ENCODE measurements at places on chromosomes 12 and 14.

DNA sequence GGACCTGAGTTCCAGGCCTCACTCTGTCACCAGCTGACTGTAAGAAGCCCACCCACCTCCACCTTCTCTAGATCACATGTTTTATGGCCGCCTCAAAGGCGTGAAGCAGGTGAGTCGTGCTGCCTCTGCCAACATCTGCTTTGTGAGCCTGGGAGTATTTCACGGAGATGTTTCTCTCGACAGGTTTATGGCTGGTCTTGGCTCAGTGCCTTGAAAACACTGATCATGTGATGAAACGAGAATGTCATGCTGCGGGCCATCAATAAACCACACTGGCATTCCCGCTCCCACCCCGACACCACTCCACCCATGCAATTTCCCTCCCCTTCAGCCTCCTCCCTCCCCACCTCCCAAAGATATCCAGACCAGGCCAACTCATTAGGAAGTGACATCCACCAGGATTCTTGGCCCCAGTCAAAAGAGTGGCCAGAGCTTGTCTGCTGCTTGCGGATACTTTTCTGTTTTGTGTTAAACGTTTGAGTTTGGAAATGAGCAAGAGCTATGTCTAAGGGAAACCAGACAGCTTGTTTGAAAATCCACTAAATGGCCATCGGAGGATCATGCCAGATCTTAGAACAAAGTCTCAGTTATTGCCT, 53.8 kb upstream of the NTF3 start:
- DNase-seq: no peak

GRCh38 chr14:54682578-54682977, 115.7 kb downstream of the SAMD4A start:
- DNase-seq: no peak

- DNase-seq: no peak
Measured at GRCh38 chr14:96105089-96105925, 66.1 kb downstream of the C14orf132 start.

- DNase-seq: peak; percentile 82
Measured at GRCh38 chr12:15268927-15269552, 47.8 kb upstream of the RERG start.

Measured in suppressor macrophage treated with lipopolysaccharide for 1 hour (primary cell).